ENCODE measurements at places on chromosomes 1 and 21.
A peak's percentile ranks its signal among the peaks of the same experiment; 100 is the strongest.

- DNase-seq = no peak
Observed at GRCh38 chr1:183194527-183195141, 8.6 kb downstream of the LAMC2 start.

DNA sequence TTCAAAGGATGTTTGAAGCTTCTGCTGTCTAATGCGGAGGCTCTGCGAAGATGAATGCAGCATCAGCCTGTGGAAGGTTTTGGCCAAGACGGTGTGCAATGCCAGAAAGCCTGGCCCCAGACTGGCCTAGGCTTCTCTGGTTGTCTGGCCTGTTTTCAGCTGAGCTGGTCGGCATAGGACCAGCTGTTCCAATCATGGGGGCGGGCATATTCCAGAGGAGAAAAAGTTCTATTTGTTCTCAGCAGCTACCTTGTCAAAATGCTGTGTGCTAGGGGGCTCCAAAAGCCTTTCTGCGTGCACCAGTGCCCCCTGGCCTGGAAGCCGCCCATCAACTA is 57.6 kb downstream of the TGFB2 start:
- no peak for DNase-seq

DNA sequence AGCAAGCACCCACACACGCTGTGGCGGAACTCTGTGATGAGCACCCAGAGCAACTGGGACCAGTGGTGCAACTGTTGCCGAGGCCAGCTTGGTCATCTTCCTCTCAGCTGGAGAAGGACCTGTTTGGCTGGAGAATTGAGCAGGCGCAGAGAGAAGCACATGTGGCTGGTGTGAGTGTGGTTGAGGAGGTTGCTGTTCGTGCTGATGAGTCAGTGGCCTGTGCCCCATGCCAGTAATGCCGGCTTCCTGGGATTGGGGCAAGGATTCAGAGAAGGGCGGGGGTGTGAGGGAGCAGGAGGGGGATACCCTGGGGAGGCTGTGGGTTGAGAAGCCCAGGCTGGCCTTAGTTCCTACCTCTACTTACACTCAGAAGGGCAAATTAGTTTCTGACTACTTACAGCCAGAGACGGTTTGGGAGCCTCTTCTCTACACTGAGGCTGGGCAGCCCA is 57.5 kb upstream of the EPS8L3 start:
- no peak for DNase-seq

GRCh38 chr1:157882580-157882979 is 41.0 kb upstream of the CD5L start:
- DNase-seq = no peak

DNA sequence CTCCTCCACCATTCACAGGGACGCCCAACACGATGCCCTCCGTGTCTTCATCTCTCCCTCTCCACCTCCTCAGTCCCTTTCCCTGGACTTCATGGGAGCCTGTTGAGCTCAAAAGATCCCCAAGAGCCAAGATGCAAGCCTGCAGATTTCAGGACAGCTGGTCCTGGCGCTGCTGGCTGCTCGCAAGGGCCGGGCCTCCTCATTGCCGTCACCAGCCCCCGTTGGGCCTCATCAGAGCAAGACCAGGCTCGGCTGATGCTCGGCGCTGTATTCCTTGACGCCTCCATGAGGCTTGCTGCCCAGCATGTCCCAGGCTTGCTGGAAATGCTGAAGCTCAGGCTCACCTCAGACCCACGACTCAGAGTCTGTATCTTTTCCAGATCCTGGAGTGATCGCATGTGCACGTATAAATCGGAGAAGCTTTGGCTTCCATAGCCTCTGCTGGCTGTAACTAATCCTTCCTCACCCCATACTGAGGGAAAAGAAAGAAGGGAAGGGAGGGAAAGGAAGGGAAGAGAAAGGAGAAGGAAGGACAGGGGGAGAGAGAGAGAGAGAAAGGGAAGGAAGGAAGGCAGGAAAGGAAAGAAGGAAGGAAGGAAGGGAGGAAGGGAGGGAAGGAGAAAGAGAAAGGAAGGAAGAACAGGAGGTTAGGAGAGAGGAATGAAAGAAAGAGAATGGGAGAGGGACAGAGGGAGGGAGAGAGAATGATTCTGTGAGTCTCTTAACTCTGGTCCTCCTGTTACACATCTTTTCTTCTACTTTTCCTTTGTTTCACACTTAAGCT is 94.6 kb downstream of the KCNJ15 start:
- DNase-seq = no peak

- DNase-seq = no peak
Observed at GRCh38 chr1:162703708-162704107, 71.4 kb downstream of the DDR2 start.

GRCh38 chr1:231039161-231040018 is 664 bp downstream of the FAM89A start:
- peak; percentile 16 for DNase-seq
